T-helper 2 cell treated with Interferon-gamma antibody and Interleukin-4, amounts not matched to agents 5 μg/mL and 100 μg/mL, for 36 hours (primary cell): ENCODE measurements at places on chromosomes 5 and 9.

DNA sequence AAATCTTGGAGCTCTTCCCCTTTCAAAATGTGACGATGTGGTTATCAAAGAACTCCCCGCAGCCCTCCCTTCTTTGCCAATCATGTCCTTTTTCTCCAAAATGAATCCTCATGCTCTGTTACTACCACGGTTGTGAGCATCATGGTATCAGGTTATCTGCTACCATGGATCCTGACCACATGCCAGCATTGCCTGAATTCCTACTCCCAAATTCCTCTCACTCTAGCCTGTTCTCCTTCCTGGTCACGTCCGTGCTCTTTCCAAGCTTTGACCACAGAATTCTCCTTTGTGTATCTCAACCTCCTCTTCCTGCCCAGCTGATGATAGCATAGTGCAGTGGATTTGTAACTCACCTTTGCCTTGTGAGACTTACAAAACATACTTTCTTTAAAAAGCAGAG is 59.5 kb upstream of the FBXL7 start:
- H3K36me3 ChIP-seq, result no peaks in the 10 kb centered on the region
- no peak overlapping the region for H3K4me3 ChIP-seq
- no peaks in the 10 kb centered on the region for H3K4me1 ChIP-seq

- no peaks in the 10 kb centered on the region for H3K4me1 ChIP-seq
- H3K36me3 ChIP-seq, result no peaks in the 10 kb centered on the region
- H3K27ac ChIP-seq, result no peak overlapping the region
- no peak for DNase-seq
- no peak overlapping the region for H3K4me3 ChIP-seq
Observed at GRCh38 chr9:80061096-80061495, 489.3 kb downstream of the TLE4 start.

GRCh38 chr9:22425551-22425950 is 21.1 kb upstream of the DMRTA1 start:
- H3K27me3 ChIP-seq, result no peaks in the 10 kb centered on the region
- no peak overlapping the region for H3K4me3 ChIP-seq
- no peak overlapping the region for H3K27ac ChIP-seq
- no peak for DNase-seq

- H3K4me3 ChIP-seq, result no peak overlapping the region
- no peak for DNase-seq
- H3K36me3 ChIP-seq, result no peaks in the 10 kb centered on the region
- no peaks in the 10 kb centered on the region for H3K27me3 ChIP-seq
Observed at GRCh38 chr5:133728475-133728874, 116.1 kb upstream of the FSTL4 start.

DNA sequence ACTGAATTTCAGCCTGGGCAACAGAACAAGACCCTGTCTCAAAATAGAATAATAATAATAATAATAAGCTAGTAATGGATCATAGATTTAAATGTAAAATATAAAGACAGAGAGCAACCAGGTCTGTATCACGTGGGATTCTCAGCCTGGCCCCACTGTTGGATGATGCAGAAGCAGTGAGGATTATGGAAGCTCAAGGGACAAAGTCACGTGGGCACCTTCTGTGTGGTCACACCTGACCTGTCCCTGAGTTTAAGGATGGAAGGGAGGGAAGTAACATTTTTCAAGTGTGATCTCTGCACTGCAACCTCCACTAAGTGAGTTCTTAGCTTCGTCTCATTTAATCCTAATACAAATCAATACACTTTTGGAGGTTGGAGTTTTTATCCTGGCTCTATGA is 212.5 kb upstream of the IER5L start:
- no peaks in the 10 kb centered on the region for H3K36me3 ChIP-seq
- no peak overlapping the region for H3K27ac ChIP-seq
- no peak for DNase-seq
- H3K27me3 ChIP-seq, result peaks cover 11% of the 10 kb centered on the region
- H3K4me3 ChIP-seq, result no peak overlapping the region

DNA sequence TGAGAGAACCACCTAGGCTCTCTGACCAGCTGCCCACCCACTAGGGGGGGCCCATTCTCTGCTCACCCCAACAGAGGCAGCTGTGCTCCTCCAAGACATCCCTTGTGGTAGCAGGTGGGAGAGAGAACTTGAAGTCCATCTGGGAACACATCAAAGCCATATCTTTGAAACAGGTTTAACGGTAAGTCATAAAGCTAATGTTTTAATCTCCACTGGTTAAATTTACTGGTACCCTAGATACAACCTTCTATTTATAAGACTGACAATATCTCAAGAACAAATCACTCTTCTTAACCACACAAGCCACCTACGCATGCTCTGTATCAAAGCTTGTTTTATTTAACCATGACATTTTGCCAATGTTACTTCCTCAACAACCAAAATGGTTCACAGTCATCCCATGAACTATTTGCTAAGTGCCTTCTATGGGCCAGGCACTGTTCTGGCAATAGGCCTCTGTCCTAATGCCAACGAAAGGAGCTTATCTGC is 20.4 kb downstream of the AUH start:
- no peak for DNase-seq
- H3K36me3 ChIP-seq, result peaks cover 73% of the 10 kb centered on the region
- H3K4me3 ChIP-seq, result peak overlapping the region; percentile 77
- H3K27ac ChIP-seq, result peak overlapping the region; percentile 83
- H3K4me1 ChIP-seq, result peaks cover 69% of the 10 kb centered on the region

- H3K27me3 ChIP-seq, result no peaks in the 10 kb centered on the region
- H3K36me3 ChIP-seq, result no peaks in the 10 kb centered on the region
- no peak overlapping the region for H3K4me3 ChIP-seq
- H3K4me1 ChIP-seq, result no peaks in the 10 kb centered on the region
Observed at GRCh38 chr5:179307013-179307800, 38.1 kb downstream of the ADAMTS2 start.

DNA sequence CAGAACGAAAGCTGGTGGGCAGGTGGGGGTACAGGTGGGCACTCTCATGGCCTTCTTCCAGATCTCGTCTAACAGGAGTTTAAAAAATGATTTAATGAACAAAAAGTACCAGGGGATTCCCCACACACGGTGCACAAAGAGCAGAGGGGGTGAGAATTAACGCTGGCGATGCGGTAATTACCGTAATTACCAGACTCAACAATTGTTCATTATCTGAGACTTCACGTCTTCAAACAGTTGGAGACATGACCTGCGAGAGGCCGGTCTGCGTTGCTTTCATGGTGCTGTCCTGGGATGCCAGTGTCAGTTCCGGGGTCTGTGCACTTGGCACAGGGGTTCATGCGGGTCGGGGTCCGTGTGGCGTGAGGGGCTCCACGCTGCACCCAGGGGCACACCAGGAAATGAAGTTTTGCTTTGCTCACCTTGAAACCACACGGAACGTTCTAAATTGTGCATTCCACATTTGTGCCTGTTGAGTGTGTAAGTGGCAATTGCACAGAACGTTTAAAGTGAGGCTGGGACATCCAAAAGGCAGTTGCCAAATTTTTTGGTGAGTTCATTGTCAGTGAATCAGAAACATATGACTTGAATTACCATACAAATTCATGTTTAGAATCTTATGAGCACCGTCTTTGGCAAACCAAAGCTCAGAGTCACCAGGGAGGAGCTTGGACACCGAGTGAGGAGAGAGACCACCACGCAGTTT is 256.4 kb upstream of the IRX1 start:
- no peaks in the 10 kb centered on the region for H3K4me1 ChIP-seq
- no peaks in the 10 kb centered on the region for H3K27me3 ChIP-seq
- no peak overlapping the region for H3K27ac ChIP-seq
- no peaks in the 10 kb centered on the region for H3K36me3 ChIP-seq
- DNase-seq, result no peak

- H3K36me3 ChIP-seq, result no peaks in the 10 kb centered on the region
- H3K4me3 ChIP-seq, result no peak overlapping the region
- no peaks in the 10 kb centered on the region for H3K4me1 ChIP-seq
Observed at GRCh38 chr5:129593525-129593924, 133.4 kb downstream of the ADAMTS19 start.

DNA sequence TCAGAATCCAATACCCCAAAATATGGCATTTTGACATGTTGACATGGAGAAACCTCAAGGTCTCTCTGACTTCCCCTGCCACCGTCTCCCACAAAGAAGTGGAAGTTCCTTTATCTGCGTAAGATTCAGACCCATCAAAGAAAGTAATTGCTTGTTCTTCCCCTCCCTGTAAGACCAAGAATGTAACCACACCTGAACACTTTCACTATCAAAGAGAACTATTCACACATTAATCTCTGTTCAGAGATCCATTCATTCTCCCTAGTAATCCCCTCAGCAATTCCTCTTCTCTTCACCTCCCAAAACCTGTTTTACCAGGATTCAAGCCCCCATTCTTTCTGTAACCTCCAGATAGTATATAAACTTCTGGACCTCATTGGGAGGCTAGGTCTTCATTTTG is 4.1 kb upstream of the SLC1A1 start:
- H3K36me3 ChIP-seq, result no peaks in the 10 kb centered on the region
- no peak for DNase-seq
- H3K4me1 ChIP-seq, result peaks cover 8% of the 10 kb centered on the region
- H3K4me3 ChIP-seq, result no peak overlapping the region
- H3K27ac ChIP-seq, result no peak overlapping the region

- no peaks in the 10 kb centered on the region for H3K36me3 ChIP-seq
- no peak for DNase-seq
- no peak overlapping the region for H3K27ac ChIP-seq
- no peak overlapping the region for H3K4me3 ChIP-seq
- peaks cover 5% of the 10 kb centered on the region for H3K27me3 ChIP-seq
- H3K4me1 ChIP-seq, result peaks cover 7% of the 10 kb centered on the region
Observed at GRCh38 chr5:178106086-178106485, 7.2 kb upstream of the N4BP3 start.

DNA sequence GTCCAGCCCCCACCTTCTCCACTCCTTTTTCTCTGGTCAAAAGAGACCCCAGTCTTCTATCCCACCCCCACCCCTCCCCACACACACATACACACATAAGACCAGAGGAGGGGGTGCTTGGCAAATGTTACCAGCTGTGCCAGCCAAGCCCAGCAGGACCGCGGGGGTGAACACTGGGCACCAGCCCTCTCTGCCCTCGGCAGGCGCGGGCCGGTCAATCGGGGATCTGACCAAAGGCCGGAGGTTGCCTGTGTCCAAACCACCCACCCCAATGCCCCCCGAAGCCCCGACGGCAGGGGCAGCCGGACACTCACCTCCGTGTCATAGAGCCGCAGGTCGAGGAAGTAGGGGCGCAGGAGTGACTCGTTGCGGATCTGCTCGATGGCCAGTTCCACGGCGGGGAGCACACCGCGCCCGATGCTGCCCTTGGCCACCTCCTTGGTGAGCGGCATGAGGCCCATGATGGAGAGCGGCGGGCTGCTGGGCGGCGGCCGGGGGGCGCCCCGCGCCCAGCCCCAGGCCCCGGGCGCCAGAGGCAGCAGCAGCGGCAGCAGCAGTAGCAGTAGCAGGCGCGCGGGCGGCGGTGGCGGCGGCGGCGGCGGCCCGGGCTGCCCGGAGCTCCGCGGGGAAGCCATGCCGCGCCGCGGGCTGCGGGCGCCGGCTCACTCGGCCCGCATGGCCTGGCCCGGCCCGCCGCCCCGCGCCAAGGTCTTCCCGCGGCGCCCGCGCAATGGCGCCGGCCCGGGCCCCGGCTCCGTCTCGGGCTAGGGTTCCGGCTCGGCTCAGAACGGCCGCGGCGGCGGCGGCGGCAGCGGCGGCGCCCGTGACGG is 417 bp downstream of the GABBR2 start:
- H3K27ac ChIP-seq, result no peak overlapping the region
- DNase-seq, result no peak
- peaks cover 66% of the 10 kb centered on the region for H3K27me3 ChIP-seq

DNA sequence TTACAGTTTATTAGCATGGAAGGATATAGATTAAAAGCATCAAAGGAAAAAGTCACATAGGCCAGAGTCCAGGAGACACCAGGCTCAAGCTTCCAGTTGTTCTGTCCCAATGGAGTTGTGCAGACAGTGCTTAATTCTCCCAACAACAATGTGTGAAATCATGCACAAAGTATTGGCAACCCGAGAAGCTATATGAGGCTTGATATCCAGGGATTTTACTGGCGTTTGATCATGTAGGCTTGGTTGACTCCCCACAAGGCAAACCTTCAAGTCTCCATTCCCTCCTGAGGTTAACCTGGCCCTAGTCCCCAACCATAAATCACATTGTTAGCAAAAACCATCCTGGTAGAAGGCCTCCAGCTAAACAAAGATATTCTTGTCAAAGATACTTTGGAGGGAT is 141.5 kb downstream of the ADAMTS19 start:
- no peaks in the 10 kb centered on the region for H3K27me3 ChIP-seq
- H3K4me1 ChIP-seq, result no peaks in the 10 kb centered on the region
- no peak overlapping the region for H3K27ac ChIP-seq
- no peak for DNase-seq
- H3K4me3 ChIP-seq, result no peak overlapping the region

GRCh38 chr9:86471171-86471815 is 117.1 kb upstream of the TUT7 start:
- H3K4me1 ChIP-seq, result no peaks in the 10 kb centered on the region
- DNase-seq, result no peak
- no peaks in the 10 kb centered on the region for H3K27me3 ChIP-seq
- H3K27ac ChIP-seq, result no peak overlapping the region

- no peak overlapping the region for H3K27ac ChIP-seq
- no peaks in the 10 kb centered on the region for H3K36me3 ChIP-seq
- DNase-seq, result no peak
- H3K27me3 ChIP-seq, result no peaks in the 10 kb centered on the region
Observed at GRCh38 chr9:69097064-69097463, 61.5 kb downstream of the FXN start.

DNA sequence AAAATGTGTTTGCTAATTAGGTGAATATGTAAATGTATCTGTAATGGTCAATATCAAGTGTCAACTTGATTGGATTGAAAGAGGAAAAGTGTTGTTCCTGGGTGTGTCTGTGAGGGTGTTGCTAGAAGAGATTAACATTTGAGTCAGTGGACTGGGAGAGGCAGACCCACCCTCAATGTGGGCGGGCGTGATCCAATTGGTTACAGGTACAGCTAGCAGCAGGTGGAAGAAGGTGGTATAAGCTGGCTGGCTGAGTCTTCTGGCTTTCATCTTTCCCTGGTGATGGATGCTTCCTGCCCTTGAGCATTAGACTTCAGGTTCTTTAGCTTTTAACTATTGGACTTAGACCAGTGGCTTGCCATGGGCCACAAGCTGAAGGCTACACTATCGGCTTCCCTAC is 779.0 kb upstream of the CTNND2 start:
- no peak overlapping the region for H3K27ac ChIP-seq
- DNase-seq, result no peak
- H3K36me3 ChIP-seq, result no peaks in the 10 kb centered on the region
- no peaks in the 10 kb centered on the region for H3K4me1 ChIP-seq

DNA sequence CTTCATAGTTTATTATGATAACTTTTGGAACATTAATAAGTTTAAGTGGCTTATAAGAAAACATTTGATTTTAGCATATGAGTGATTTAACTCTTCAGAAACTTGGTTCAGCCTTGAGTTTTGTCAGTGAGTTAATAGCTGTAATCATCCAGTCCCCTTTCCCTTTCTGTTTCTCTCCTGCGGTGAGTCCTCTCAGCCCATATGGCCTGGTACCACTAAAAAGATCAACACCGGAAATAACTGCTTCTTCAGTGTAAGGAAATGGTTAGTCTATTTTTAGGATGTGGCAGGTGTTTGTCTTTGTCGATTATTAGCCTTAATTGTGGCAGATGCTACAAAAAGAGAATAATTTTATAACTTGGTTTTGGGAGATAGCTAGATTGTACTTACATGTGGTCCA is 120.2 kb upstream of the GRHPR start:
- H3K27ac ChIP-seq, result peak overlapping the region; percentile 84
- H3K36me3 ChIP-seq, result peaks cover 34% of the 10 kb centered on the region
- DNase-seq, result peak; percentile 38
- H3K27me3 ChIP-seq, result no peaks in the 10 kb centered on the region

GRCh38 chr5:27318701-27319100 is 280.3 kb upstream of the CDH9 start:
- no peaks in the 10 kb centered on the region for H3K27me3 ChIP-seq
- no peaks in the 10 kb centered on the region for H3K36me3 ChIP-seq
- no peak overlapping the region for H3K27ac ChIP-seq
- H3K4me3 ChIP-seq, result no peak overlapping the region
- DNase-seq, result no peak
- no peaks in the 10 kb centered on the region for H3K4me1 ChIP-seq
